Suppressor macrophage (primary cell): ENCODE measurements at places on chromosomes 4 and X.

DNA sequence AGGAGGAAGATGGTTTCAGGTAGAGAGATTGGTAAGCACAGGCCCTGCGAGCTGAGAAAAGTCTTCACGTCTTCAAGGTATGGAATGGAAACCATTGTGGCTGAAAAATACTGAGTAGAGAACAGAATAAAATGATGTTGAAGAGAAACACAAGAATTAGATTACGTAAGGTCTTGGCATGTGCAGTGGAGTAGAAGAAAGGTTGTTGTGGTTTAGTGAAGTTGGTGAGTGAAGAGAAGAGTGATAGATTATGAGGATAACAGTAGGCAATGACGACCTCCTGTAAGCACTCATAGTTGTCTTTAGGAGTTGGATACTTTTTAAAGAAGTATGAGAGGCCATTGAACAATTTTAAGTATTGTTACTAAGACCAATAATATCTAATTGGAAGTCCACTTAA is 642.6 kb downstream of the PCDH7 start:
- DNase-seq = no peak

GRCh38 chr4:8765631-8766590 is 105.7 kb downstream of the HMX1 start:
- no peak for DNase-seq

GRCh38 chrX:150547375-150548115 is 20.9 kb upstream of the MTM1 start:
- DNase-seq = peak; percentile 43

- no peak for DNase-seq
Observed at GRCh38 chr4:173166491-173166890, 2.1 kb upstream of the GALNT7 start.

DNA sequence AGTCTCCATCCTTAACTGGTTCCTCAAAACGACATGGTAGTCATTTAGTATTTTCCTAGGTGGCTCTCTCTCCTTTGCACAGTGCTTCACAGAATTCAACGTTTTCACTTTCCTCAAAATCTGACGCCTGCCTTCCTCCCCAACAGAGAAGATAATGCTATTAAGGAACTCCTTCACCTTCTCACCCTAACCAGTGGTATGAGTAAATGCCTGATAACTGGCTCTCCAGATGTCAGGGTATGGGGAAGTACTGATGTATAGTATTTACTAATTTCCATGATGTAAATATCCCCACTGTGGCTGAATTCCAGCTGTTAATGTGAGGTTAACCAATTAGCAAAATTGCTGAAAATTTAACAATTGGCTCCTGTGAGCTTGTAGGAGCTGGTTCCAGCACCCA is 28.8 kb upstream of the NSUN7 start:
- DNase-seq = peak; percentile 70

DNA sequence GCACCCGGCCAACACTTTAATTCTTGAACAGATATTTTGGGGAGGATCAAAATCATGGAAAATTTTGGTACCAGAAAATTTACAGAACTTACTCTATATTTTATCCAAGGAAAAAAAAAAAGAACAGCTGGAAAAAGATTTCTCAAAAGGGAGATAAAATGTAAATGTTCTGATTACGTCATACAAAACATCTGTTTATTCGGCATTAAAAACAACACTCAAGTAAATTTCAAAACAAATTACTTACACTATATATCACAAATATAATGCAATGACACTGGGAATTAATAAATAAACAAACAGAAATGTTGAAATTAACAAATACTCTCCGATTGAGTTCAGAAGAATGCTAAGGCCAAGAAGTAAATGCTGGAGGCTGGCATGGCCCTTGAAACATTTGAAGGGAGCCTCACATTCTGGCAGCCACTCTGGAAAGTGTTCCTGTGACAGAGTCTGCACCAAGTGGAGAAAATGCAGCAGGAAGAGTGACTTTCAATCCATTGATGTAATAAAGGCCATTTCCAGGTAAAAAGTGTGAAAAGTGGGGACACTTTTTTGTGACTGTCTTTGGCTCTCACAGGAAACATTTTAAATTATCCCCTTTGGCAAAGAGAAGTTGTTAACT is 486.0 kb upstream of the CTSO start:
- DNase-seq = no peak

- DNase-seq = no peak
Observed at GRCh38 chr4:186920992-186921391, 197.3 kb upstream of the FAT1 start.

DNA sequence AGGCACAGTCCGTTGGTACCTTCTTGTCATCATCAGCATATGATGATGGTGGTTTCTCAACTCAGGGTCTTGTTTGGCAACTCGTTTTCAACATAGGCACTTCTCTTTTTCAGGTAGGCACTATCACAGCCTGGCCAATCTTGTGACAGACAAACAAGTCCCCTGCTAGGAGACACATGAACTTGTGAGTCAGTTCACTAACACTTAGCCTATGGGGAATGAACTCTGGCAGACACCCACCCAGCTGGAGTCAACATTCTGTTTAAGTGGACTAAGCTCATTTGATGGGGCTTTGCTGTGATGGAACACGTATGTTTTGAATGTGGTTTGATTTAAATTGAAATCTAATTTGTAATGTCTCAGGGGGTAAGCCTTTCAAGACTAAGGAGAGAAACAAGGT is 100.7 kb upstream of the MAMLD1 start:
- peak; percentile 42 for DNase-seq

GRCh38 chr4:82667761-82668480 is 106.1 kb upstream of the TMEM150C start:
- no peak for DNase-seq

- DNase-seq = no peak
Observed at GRCh38 chr4:153950100-153950979, 161.5 kb upstream of the SFRP2 start.

DNA sequence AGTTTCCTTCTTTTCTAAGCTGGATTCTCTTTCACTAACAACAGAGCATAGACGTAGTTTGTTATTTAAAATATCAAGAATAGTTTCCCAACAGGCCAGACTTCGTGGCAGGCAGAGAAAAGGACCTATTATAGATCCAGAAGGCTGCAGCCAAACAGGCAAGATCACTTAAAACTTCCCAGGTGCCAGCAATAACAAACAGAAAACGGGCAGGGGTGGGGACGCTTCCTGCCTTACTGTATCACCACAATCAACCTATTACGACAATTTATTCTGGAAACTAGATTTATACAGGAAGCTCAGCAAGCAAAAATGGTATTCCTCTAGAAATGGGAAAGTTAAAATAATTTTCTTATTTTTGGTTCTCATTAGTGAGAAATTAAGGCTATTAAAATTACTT is 22.1 kb downstream of the RWDD4 start:
- DNase-seq = no peak

- peak; percentile 10 for DNase-seq
Observed at GRCh38 chr4:98728433-98728832, 70.0 kb upstream of the TSPAN5 start.

GRCh38 chr4:170476351-170476750 is 386.6 kb upstream of the AADAT start:
- no peak for DNase-seq

- DNase-seq = no peak
Observed at GRCh38 chr4:7160439-7160838, 31.9 kb upstream of the SORCS2 start.

DNA sequence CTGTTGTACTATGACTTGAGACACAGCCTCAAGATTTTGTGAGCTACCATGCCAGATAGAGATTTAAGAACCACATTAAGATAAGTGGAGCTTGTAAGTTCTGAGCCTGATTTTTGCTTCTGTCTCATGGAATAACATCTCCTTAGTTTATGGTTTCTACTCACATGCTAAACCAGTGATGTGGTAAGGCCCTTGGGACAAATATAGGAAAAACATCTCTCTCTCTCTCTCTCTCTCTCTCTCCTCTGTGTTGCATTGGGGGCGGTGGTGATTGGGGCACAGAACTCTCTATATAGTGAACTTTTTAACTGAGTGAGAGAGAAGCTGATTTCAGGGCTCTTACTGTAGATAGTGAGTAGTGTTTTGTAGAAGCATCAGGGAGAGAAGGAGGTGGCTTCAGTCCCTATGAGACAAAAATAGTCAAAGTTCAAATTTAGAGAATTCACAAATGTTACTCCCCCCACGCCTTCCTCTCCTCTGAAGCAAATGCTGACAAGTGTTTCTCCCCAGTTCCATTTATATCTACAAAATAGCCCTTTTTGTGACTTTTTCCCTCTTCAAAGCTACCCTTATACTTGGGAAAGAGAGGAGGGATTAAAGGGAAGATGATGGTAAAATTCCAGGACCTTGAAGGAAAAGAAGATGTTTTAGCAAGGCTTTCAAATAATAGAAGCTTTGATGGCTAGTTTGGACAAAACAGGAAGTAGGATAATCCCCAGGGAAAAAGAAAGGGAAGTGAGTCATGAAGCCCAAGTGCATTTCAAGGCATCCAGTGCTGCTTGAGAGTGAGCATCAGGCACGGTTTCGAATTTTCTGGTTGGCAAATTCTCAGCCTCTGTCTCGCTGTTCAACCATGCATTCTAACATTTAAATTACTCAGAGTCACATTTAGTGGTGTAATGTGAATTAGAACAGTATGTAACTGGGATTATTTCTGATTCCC is 134.3 kb upstream of the AP1S2 start:
- DNase-seq = peak; percentile 71

DNA sequence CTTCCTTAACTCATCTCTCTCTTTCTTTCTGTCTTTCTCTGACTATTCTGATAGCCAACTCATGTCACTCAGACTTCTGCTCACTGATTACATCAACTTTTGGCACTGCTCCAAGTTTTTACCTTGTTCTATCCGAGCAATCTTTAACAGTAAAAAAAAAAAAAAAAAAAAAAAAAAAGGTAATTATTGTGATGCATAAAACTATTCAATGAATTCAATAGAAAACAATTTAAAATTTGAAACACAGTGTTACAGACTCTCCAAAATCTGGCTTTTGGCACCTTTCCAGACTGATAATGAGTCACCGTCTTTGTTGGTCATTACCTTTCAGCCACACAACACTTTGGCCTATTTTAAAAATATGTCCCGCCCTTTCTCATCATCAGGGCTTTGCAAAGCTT is 229.5 kb downstream of the GALNTL6 start:
- no peak for DNase-seq

DNA sequence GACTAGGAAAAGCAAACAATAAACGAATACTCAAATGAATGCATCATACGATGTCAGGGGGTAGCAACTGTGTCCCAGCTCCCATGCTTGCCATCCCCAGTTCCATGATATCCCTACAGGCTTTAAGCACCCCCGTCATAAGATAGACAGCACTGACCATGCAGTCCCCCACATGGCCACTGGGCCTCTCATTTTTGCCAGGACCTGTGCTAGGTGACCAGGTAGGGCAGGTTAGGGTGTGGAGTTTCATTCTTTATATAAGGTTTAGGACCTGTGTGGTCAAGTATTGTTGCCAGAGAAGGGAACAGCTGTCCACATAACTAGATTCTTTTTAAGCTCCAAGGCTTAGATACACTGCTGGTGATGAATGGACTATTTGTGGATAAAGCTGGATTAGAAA is 9.7 kb downstream of the PPEF2 start:
- no peak for DNase-seq

DNA sequence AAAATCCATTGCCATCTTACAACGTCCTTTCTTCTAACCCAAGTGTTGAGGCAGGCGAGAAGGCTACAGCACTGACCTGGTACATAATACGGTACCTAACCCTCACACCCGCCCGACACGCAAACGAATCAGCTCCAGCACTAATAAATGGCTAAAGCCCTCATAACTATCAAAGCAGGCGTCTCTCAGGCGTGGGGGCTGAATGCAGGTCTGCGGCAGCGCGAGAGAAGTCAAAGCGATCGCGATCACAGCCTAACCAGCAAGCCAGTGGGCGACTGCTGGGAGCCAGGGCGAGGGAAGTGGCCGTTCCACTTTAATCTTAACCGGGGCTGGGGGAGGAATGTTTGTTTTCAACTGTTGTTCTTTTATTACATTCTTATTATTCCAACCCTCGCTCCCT is 1.5 kb downstream of the CDX4 start:
- DNase-seq = no peak

DNA sequence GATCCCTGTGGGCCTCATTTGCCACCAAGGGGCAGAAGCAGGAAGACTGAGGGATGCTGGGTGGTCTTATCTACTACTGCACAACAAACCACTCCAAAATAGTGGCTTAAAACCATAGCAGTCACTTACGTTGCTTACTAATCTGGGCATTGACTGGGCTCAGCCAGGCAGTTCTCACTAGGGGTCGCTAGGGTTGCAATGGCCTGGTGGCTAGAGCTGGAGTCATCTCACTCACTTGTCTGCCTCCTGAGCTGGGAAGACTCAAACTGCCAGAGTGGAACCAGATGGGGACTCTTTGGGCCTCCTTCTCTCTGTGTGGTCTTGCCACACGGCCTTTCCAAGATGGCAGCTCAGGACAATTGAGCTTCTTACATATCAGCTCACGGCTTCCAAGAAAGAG is 216.3 kb upstream of the BCOR start:
- DNase-seq = peak; percentile 32

DNA sequence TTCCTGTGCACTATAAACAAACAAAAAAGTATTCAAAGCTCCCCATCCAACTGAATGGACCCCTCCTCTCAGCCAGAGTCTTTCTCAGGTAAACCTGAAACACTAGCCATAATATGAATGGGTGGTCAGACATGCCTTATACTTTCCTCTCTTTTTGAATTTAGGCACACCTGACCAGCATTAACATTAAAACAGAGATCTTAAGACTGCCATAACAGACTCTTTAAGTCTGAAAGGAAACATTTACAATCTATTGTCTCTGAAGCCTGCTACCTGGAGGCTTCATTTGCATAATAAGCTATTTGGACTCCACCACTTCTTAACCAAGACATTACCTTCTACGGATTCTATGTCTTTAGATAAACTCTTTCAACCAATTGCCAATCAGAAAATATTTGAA is 56.9 kb upstream of the SPIN4 start:
- no peak for DNase-seq

DNA sequence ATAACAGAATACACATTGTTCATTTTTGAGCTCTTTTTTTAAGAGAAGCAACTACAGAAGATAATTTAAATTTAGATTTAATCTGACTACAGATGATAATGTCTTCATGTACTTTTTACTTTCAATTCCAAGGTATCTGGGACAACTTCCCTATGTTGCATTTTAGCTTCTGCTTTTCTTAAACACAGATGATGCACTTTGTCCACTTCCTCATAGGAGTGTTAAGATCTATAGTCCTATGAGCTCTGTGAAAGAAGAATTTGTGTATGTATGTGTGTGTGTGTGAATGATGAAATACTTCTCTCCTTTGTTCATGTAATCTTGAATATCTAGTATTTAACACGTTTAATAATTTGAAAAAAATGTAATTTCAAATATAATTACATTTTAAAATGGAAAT is 5.3 kb upstream of the FHIP1A start:
- DNase-seq = peak; percentile 31

DNA sequence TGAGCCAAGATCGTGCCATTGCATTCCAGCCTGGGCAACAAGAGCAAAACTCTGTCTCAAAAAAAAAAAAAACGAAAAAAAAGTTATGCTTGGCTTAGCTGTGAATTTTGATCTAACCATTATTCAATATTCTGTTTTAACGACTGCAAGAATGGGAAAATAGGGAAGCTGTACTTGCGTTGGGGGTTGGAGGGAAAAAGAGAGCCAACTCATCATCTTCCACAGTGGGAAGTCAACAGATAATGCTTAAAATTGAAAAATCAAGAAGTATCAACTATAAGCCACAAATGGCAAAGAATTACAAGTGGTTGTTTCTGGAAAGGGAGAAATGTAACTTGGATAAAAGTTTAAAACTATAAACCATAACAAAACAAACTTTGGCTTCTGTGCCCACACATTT is 2.9 kb downstream of the TEC start:
- DNase-seq = peak; percentile 48
